ENCODE measurements at places on chromosomes 16 and 17. TPM values are rescaled to one million over a fixed set of nuclear protein-coding genes. Genes with fewer than 3 reads are reported as not detected.
A peak's percentile ranks its signal among the peaks of the same experiment; 100 is the strongest.

Gene DNAAF8
- total RNA-seq = 1.2 TPM

- peaks cover 12% of the 10 kb centered on the region for H3K4me1 ChIP-seq
- peaks cover 25% of the 10 kb centered on the region for H3K27me3 ChIP-seq
- H3K27ac ChIP-seq = no peak overlapping the region
- H3K36me3 ChIP-seq = no peaks in the 10 kb centered on the region
- H3K4me3 ChIP-seq = no peak overlapping the region
Observed at GRCh38 chr17:4566785-4567184, 6.4 kb upstream of the GGT6 start.

DNA sequence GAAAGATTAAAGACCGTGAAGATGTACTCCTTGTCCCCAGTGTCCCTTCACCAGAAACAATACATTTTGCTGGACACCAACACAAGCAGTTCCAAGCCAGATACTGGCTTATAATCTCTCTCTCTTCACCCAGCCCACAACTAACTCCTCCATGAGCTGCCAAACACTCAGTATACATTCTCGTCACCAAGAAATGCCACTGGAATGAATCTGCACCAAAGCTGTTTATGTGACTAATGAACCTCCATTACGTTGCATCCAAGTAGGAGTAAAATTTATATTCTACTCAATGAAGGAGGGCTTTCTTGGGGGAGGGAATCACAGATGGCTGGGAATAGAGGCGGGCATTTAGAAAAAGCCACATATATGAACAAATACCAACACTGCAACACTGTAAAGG is 20.9 kb upstream of the SOX9 start:
- DNase-seq = no peak
- H3K4me1 ChIP-seq = no peaks in the 10 kb centered on the region
- H3K4me3 ChIP-seq = no peak overlapping the region

Gene KRT25
- not detected for total RNA-seq

- peaks cover 12% of the 10 kb centered on the region for H3K27me3 ChIP-seq
- no peaks in the 10 kb centered on the region for H3K36me3 ChIP-seq
- DNase-seq = no peak
- no peak overlapping the region for H3K27ac ChIP-seq
- H3K4me1 ChIP-seq = peaks cover 18% of the 10 kb centered on the region
- no peak overlapping the region for H3K4me3 ChIP-seq
Observed at GRCh38 chr17:81030741-81031565, 4.0 kb upstream of the BAIAP2 start.

DNA sequence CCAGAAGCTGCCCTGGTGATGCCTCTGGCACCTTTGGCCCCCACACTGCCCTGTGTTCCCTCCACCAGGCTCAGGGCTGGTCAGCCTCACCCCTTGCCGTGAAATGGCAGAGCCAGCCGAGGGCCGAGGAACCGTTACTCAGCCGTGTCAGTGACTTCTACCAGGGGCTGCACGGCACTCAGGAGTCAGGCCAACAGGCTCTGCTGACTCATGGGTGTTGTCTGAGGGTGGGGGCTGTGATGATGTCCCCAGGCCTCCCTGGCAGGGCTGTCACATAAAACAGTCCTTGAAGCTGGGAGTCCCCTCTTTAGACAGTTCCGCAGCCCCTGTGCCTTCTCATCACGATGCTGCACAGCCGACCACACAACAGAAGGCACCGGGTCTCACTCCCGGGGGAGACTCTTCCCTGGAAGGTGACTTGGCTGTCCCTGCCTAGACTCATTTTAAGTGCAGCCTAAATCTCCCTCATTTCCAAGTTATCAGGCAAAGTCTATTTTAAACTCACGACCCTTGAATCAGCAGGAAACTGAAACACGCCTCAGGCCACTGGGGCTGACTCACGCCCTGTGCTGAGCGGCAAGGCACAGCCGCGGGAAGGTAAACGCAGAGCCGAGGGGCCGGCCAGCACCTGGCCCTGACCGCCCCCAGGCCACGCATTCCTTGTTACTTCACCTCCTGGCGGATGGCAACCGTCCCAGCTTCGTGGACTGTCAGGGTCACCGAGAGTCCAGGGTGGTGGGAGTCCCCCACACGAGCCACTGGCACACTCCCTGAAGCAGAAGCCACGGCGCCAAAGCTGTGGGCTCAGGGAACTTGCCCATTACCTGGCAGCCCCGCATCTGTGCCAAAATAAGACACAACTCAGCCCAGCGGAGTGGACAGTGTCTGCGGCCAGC is 102.6 kb downstream of the ZNF778 start:
- H3K4me1 ChIP-seq = peaks cover 93% of the 10 kb centered on the region
- H3K27me3 ChIP-seq = no peaks in the 10 kb centered on the region
- peak overlapping the region; percentile 86 for H3K27ac ChIP-seq
- H3K4me3 ChIP-seq = peak overlapping the region; percentile 24

Gene DHODH
- 7.4 TPM for total RNA-seq

DNA sequence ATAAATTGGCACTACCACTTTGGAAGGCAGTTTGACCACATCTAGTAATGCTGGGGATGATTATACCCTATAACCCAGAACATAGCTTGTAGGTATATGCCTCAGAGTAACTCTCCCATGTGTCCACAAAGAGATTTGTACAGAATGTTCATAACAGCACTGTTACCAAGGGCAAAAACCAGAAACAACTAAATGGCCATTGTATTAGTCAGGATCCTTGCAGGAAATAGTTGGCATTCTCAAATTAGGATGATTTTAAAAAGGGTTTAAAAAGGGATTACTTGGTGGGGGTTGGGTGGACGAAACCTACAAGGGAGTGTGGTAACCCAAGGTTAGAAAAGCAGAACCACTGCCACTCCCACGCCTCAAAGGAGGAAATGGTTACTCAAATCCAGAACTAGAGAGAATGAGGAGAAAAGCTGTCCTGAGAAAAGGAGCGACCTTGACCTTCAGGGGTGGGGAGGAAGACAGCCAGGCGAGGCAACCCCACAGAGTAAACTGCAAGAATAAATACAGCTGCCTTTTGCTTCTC is 2.1 kb downstream of the CPPED1 start:
- peak overlapping the region; percentile 83 for H3K4me3 ChIP-seq
- H3K27me3 ChIP-seq = no peaks in the 10 kb centered on the region
- no peaks in the 10 kb centered on the region for H3K36me3 ChIP-seq
- H3K4me1 ChIP-seq = peaks cover 65% of the 10 kb centered on the region

- DNase-seq = no peak
- H3K4me1 ChIP-seq = peaks cover 2% of the 10 kb centered on the region
- no peaks in the 10 kb centered on the region for H3K27me3 ChIP-seq
- peaks cover 16% of the 10 kb centered on the region for H3K36me3 ChIP-seq
- no peak overlapping the region for H3K4me3 ChIP-seq
- no peak overlapping the region for H3K27ac ChIP-seq
Observed at GRCh38 chr16:47358816-47359215, 102.0 kb downstream of the ITFG1 start.

Gene ZSWIM7
- total RNA-seq = 20.3 TPM

Data from osteocyte (in vitro differentiated cells).